ENCODE measurements at places on chromosomes 6 and 20. TPM values are rescaled to one million over a fixed set of nuclear protein-coding genes. Genes with fewer than 3 reads are reported as not detected.
A peak's percentile ranks its signal among the peaks of the same experiment; 100 is the strongest.

Gene CFAP206
- not detected for polyA plus RNA-seq

Gene TNFRSF6B
- 6.7 TPM for polyA plus RNA-seq

Gene SIRT5
- 8.0 TPM for polyA plus RNA-seq

DNA sequence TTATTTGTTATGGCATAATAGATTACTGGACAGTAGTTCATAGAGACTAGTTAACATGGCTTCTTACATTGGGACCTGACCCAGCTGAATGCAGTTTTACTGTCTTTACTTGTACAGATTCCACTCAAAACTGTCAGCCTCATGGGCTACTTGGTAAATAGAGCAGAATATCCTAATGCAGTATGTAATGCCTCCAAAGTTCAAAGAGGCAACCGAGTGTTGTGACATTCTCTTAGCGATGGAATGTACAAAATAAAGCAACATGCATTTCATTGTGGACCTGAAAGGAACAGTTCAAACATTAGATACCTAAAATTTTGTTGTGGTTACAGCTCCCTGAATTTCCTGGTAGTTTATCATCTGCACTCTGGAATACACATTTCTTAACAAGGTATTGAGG is 29.1 kb upstream of the RGS17 start:
- no peak for DNase-seq

GRCh38 chr6:88183471-88183870 is 17.3 kb upstream of the CNR1 start:
- DNase-seq, result no peak

GRCh38 chr20:50728486-50728980 is 2.8 kb upstream of the PARD6B start:
- no peak for DNase-seq

- no peak for DNase-seq
Observed at GRCh38 chr6:25743868-25744267, 10.7 kb upstream of the SLC17A4 start.

DNA sequence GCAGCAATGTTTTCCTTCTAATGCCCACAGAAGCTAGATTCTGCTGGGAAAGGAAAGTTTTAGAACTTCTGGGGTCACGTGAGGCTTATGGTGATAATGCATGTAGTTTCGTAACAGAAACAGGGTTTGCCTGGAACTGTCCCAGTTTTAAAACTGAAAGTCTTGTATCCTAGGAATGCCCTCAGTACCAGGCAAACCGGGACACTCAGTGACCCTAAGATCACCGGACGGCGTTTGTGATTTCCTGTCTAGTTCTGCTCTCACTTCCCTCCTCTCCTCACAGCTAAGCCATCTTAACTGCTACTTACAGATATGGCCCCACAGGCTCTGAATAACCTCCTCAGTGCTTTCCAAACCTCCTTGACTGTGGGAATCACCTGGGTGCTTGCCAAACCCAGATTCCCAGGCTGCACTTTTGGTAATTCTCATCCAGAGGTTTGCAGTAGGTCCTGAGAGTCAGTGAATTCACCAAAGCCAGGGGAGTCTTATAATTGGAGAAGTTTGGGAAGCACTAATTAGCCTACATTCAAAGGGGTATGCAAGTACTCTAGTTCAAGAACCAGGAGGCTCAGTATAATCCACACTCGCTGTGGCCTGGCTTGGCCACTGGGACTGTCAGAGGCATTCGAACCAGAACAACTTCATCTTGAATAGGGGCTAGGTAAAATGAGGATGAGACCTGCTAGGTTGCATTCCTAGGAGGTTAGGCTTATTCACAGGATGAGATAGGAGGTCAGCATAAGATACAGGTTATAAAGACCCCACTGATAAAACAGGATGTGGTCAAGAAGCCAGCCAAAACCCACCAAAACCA is 231.6 kb upstream of the MYLIP start:
- peak; percentile 28 for DNase-seq

DNA sequence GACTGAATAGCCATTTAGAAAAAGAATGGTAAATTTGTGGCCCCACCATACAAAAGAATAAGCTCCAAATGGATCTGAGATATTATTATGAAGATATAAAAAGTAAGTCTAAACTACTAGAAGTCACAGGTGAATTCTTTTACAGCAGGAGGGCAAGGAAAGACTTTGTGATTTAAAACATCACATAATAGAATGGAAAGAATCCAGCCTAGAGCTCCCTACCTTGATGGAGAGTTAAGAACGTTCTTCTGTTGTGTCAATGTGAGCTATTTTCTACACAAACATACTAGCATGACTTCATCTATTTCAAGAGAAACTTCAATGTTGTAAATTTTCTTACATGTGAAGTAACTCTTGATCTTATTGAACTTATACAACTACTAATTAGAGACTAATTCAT is 100.0 kb upstream of the NRSN1 start:
- DNase-seq, result no peak

- peak; percentile 90 for DNase-seq
Observed at GRCh38 chr6:157823528-157824370, 703 bp downstream of the SNX9 start.
